LHCN-M2 (cell line): ENCODE measurements at places on chromosomes 7 and 10.
A peak's percentile ranks its signal among the peaks of the same experiment; 100 is the strongest.

DNA sequence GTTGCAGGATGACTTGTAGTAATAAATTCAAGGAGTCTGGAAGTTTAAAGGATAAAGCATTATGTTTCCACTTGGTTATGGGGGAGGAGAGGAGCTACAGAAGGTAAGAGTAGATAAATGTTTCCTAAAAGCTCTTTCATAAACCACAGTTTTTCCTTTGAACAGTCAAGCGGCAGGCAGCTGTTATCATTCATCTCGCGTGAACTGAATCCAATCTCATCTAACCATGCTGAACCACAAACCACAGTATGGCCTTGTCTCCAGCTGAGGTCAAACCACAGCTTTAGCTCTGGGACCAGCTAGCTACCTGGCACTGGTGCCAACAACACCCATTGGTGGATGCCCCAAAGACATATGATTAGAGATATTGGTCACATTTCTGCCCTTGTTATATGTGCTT is 63.3 kb downstream of the NOC3L start:
- DNase-seq: peak; percentile 97

DNA sequence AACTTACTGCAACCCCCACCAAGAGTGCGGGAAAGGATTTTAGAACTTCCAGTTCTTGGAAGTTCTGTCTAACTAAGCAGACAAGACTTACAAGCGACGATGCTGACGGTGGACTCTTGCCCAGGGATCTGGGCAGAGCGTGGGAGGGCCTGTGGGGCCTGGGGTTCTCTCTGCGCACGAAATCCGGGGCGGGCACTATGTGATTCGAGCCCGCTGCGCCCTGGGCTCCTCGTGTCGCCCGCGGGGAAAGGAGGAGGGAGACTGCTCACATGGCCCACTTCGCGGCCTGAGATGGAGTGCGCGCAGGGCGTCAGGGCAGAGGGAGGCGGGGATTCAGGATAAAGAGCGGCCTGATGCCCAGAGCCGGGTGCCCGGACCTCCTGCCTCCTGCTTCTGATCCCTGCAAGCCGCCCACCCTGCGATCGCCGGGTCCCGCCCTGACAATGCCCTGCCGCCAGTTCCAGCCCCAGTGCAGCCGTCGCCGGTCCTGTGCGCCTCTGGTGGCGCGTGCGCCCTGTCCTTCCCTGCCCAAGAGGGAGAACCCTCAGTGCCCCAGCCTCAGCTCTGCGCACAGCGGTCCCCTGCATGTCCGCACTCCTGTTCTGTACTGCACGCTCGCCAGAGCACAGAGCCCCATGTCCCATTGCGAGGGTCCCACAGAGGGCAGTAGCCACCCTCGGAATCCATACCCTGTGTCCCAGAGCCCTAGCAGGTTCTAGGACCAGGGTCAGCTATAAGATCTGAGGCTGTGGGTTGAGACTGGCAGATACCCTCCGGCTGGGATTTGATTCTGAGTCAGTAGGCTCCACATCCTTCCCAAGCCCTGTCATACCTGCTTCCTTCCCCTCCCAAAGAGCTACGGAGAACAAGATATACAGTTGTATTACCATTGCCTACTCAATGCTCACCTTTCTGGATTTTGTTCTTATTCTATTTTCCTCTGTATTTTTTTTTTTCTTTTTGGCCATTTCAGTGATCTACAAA is 99.4 kb upstream of the TMEM106B start:
- no peak for DNase-seq

GRCh38 chr10:111835574-111835973 is 348.0 kb downstream of the GPAM start:
- peak; percentile 98 for DNase-seq

DNA sequence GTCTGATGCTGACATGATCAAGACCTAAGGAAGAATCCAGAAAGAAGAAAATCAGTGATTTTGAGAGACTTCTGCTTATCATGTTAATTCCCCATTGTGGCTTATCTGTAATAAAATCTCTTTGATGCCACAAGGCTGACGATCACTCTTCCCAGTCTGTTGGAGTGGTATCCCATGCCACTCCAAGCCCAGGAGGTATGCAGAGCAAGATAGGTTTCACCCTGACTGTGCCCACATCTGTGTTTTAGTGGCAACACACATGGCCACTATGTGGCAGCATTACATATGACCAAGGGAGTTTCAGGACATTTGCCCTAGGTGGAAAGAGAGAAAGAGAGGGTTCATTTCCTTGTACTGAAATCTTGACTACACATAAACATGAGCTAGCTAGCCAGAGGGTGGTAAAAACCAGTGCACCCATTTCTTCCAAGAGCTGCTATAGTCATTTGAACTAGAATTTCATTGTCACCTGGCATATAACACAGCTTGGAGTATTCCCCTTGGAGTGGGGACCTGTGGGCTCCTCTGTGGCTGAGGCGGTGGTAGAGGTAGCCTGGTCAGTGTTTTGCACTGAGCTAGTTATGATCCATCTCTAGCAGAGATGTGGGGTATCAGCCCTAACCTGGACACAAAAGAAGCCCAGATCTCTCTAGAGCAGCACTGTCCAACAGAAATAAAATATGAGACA is 20.8 kb downstream of the LAMB4 start:
- peak; percentile 31 for DNase-seq

GRCh38 chr7:86448856-86449255 is 194.9 kb upstream of the GRM3 start:
- no peak for DNase-seq

GRCh38 chr10:123633636-123634035 is 32.5 kb upstream of the GPR26 start:
- DNase-seq: no peak

DNA sequence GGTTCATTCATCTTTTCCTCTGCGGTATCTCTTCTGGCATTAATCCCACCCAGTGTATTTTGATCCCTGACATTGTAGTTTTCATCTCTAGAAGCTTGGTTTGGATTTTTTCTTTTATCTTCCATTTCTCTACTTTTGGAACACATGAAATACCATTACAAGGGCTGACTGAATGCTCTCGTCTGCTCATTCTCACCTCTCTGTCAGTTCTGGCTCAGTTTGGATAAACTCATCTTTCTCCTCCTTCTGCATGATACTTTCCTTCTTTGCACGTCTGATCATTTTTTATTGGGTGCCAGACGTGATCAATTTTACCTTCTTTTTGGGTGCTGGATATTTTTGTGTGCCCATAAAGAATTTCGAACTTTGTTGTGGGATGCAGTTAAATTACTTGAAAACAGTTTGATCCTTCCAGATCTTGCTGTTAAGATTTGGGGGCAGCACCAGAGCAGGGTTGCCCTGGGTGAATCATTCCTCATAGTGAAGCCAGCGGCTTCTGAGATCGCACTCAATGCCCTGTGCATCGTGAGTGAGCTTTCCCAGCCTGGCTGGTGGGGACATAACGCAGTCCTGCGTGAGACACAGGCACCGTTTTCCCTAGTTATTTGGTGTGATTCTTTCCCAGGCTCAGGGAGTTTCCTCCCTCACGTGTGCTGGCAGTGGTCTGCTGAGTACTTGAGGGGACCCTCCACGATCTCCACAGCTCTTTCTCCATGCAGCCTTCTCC is 53.8 kb downstream of the LHPP start:
- DNase-seq: no peak

- no peak for DNase-seq
These were observed 193.3 kb downstream of the ADK start for GRCh38 chr10:74344306-74344705.

DNA sequence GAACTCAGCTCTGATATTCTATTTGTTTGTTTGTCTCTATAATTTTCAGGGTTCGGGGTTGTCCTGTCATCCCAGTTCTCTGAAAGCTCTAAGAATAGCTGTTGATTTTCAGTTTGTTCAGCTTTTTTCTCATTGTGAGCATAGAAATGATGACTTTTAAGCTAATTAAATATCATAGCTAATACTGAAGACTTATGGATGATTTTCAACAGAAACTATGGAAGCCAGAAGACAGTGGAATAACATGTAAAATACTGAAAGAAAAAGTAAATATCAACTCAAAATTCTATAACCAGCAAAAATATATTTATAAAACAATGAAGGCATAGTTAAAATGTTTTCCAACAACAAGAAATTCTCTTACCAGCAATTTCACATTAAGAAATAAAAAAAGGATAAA is 96.4 kb upstream of the ETV1 start:
- DNase-seq: peak; percentile 12

DNA sequence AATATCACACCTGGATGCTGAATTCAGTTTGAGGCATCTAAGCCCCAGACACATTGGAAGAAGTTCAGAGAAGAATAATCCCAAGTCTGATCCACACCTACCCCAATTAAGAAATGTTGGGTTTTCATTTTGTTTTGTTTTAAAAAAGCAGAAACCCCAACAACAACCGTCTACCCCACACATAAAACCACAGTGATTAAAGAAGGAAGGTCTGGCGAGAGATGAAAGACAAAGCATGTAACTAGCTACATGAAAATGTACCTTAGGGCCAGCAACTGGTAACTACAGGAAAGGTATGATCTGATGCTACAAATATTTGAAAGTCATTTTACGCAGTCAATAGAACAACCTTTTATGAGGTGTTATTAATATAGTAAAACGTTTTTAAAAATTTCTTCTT is 1112.3 kb downstream of the GATA3 start:
- no peak for DNase-seq

DNA sequence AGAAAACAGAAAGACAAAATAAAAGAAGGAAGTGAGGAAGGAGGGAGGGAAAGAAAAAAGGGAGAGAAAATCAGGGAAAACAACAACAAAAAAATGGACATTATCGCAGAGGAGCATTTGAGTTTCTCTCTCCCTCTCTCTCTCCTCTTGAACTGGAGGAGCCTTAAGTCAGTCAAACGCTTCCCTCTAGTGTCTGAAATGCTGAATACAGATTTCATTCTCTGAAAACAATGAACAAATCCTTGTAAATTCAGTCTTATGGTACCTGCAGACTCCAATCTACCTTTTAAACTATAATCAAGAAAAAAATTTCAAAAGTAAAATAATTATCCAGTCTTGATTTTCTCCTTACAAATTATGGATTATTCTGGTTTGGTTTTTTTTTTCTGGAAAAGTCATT is 89.2 kb upstream of the PFKP start:
- peak; percentile 48 for DNase-seq

GRCh38 chr10:69839696-69840345 is 38.1 kb downstream of the COL13A1 start:
- peak; percentile 47 for DNase-seq

DNA sequence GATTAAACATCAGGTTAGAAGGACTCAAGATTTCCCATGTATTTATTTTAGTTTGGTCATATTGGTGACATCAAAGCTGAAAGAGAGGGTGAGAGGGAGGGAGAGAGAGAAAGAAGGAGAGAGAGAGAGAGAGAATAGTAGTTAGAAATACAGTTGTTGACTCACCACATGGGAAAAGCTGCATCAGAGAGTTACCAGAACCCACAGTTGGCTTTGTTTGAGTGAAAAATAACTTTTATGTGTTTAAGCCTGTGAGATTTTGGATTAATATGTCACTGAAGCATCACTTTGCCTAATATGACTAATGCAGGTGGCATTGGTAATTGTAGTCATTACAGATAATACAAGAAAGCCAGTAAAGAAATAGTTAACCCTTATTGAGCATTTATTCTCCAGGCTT is 303.9 kb downstream of the REEP3 start:
- DNase-seq: peak; percentile 34

- no peak for DNase-seq
These were observed 550.4 kb downstream of the TCERG1L start for GRCh38 chr10:130761032-130761575.

DNA sequence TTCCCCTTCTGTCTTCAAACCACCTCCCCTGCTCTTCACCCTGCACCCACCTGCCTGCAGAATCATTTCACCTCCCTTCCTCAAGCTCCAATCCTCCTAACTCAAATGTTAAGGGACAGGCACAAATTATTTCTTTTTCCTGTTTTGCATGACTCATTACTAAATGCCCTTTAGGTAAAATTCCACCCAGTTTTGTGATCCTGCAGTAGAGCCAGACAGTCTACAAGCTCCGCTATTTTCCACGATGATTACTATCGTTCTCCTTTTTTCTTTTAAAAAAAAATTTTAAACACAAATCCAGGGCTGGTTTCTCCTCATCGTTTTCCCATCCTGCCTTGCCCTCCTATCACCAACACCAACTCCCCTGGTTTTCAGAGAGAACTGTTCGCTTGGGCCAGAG is 186.8 kb upstream of the YAE1 start:
- no peak for DNase-seq

- DNase-seq: no peak
These were observed 24.8 kb downstream of the TBATA start for GRCh38 chr10:70760271-70760787.

- peak; percentile 67 for DNase-seq
These were observed 553 bp downstream of the VDAC2 start for GRCh38 chr10:75211007-75211691.

GRCh38 chr7:74272305-74273038 is 16.7 kb upstream of the CLIP2 start:
- DNase-seq: peak; percentile 97

GRCh38 chr10:47031211-47031900 is 120.1 kb downstream of the PTPN20 start:
- DNase-seq: no peak

- peak; percentile 57 for DNase-seq
These were observed 299.4 kb downstream of the SNX13 start for GRCh38 chr7:17640730-17641377.

GRCh38 chr7:137801003-137801402 is 45.8 kb downstream of the DGKI start:
- DNase-seq: peak; percentile 85

GRCh38 chr7:24835643-24836042 is 78.4 kb upstream of the GSDME start:
- DNase-seq: no peak

DNA sequence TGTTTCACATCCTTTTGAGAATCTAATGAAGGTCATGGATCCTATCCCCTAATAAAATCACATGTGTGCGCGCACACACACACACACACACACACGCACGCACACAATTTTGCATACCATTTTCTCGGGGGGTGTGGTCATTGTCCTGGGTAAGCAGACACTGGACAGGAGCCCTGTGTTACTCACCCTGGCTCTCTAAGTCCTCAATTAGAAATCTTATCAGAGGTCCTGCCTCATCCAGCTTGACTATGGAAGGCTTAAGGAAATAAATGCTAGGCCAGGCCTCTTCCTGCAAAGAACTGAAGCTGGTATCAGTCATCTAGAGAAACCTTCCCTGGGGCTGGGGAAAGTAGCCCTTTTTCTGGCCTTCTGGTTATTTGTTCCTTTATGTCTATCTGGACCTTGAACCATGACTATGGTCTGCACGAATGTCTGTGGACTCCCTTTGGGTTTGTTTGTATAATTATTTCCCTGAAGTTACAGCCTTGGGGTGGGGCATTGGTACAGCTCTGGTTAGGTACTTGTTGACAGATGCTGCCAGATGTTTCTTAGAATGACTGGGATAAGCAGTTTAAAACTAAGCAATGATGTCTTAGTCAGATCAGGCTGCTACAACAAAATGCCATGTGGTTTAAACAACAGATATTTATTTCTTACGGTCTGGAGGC is 208.5 kb downstream of the CCDC3 start:
- no peak for DNase-seq

- no peak for DNase-seq
These were observed 234.5 kb upstream of the COBL start for GRCh38 chr7:51551070-51551469.

GRCh38 chr10:95221124-95221523 is 27.1 kb downstream of the ACSM6 start:
- peak; percentile 79 for DNase-seq
